MV-4-11 (cell line): ENCODE measurements at places on chromosomes 12 and 14.

- no peak for DNase-seq
Measured at GRCh38 chr14:58068306-58068705, 83.7 kb downstream of the ARMH4 start.

DNA sequence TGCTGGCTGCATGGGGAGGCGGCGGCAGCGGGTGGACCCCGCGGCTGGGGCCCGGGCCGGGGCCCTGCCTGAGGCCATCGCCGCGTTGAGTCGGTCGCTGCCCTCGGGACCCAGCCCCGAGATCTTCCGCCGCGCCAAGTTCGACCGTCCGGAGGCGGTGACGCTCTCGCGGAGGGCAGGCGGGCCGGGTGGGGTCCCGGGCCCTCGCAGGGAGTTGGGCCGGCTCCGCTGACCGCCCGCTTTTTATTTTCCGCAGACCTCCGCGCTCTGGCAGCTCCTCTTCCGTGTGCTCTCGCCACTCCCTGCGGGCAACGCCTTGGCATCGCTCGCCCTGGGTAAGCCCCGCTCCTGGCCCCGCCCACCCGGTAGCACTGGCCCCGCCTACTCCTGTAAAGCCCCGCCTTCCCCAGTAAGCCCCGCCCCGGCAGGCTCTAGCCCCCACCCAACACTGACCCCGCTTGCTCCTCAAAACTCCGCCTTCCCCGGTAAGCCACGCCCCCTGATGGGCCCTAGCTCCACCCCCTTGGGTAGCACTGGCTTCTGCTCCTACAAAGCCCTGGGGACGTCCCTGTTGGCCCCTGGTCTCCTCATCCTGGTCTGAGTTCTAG, 424 bp downstream of the TEDC1 start:
- peak; percentile 79 for DNase-seq

GRCh38 chr14:95548328-95548929, 13.6 kb downstream of the GLRX5 start:
- DNase-seq: no peak

GRCh38 chr12:2794191-2794735, 507 bp upstream of the FKBP4 start:
- no peak for DNase-seq

DNA sequence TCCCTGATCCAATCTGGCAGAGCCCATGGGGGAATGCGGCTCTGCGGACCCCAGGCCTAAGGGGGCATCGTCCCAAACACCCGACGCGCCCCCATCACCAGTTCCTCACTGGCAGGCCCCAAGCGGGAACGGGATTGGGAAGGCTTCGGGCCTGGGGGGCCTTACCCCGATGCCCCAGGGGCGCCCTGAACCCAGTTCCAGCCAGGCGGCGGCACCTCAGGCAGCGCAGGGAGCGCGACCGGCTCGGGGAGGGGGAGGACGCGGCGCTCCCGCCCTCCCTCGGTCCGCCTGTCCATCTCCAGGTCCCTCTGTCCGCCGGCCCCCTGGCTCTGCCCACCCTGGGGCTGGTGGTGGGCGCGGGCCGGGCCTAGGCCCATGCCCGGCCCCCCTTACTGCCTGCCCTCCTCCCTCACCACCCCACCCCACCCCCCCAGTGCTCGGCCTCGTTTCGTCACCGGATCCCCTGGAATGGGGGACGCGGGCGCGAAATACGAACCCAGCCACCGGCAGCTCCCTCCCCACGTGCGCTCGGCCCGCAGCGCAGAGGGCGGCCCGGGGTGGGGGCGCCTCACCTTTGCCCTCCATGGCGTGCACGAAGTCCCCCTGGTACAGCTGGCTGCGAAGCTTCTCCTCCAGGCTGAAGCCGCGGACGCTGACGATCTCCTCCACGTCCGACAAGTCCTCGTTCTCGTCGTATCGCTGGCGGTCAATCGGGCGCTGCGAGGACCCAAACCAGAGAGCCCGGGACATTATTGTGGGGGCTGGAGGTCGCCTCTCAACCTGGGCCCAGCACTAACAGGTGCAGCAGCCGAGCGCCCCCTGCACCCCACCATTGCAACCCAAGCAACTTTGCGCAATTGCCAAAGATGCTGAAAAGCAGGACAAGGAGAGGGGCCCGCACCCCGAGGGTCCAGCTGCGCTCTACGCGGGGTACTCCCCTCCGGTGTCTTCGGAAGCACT, 2.3 kb downstream of the KDM2B start:
- DNase-seq: no peak

DNA sequence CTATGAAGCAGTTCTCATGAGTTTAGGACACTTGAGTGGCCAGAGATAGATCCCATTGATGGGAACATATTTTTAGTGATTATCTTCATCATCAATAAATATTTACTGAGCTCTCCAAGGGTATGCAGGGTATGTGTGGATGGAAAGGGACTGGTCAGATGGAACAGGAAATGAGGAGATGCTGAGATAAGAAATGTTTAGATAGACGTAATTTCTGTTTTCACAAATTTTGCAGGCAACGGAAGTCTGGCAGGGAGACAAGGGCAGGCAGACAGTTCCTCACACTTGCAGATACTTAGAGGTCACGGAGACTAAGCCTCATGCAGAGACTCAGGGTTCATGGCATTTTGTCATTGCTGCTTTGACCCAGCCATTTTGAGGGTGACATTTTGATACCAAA, 24.3 kb downstream of the BCL2L14 start:
- no peak for DNase-seq

GRCh38 chr14:66228267-66228970, 257.8 kb upstream of the CCDC196 start:
- DNase-seq: no peak

- DNase-seq: no peak
Measured at GRCh38 chr14:99576761-99577705, 27.0 kb downstream of the CCDC85C start.

DNA sequence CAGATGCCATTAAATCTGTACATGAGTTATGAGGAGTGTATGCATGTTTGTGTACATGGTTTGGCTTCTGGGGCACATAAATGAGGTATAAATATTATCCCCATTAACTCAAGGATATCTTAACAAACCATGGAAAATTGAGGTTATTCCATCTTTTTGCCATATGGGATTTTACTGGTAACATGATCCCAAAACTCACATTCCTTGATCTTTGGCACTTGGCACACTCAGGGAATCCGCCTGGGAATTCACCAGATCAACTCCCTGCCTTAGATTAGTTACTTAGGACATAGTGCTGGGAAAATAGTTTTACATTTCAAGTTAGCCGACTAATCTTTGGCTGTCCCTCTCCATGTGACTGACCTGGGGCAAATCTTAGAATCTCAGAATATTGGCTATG, 16.9 kb downstream of the CDKN1B start:
- no peak for DNase-seq
